ENCODE measurements at places on chromosomes 7 and 10. TPM values are rescaled to one million over a fixed set of nuclear protein-coding genes. Genes with fewer than 3 reads are reported as not detected.
A peak's percentile ranks its signal among the peaks of the same experiment; 100 is the strongest.

DNA sequence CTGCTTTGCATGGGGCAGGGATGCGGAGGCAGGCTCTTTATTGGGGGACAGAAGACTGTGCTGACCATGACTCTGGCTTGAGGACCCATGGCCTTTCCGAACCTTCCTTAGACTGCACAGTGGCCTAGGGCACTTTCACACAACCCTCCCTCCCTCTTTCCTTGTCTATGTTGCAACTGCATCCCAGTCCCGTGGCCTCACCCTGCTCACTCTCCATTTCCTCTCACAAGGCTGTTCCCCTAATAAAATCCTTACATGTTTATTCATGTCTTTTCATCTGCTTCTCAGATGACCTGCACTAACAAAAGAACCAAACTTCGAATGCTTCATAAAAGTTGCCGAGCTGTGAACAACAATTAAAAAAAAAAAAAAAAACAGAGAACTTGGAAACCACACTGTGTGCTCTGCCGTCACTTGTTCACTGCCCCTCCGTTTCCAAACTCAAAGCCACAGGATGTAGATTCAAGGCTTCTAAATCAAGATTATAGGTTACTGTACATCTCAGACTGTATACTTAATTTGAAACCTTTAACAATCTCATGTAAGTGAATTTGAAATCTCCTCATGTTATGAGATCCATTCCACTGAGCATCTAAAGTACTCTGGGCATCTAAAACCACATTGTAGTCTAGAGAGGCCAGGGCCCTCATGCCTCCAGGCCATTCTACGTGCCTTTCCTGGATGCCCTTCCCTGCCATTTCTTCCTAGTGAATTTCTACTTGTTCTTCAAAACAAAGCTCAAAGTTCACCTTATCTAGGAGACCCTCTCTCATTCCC lies 265.9 kb downstream of the SNX13 start:
- DNase-seq, result no peak

Gene SEMA3E
- total RNA-seq, result 0.45 TPM

- no peak for DNase-seq
Observed at GRCh38 chr10:59711871-59712494, 2.3 kb upstream of the SLC16A9 start.

DNA sequence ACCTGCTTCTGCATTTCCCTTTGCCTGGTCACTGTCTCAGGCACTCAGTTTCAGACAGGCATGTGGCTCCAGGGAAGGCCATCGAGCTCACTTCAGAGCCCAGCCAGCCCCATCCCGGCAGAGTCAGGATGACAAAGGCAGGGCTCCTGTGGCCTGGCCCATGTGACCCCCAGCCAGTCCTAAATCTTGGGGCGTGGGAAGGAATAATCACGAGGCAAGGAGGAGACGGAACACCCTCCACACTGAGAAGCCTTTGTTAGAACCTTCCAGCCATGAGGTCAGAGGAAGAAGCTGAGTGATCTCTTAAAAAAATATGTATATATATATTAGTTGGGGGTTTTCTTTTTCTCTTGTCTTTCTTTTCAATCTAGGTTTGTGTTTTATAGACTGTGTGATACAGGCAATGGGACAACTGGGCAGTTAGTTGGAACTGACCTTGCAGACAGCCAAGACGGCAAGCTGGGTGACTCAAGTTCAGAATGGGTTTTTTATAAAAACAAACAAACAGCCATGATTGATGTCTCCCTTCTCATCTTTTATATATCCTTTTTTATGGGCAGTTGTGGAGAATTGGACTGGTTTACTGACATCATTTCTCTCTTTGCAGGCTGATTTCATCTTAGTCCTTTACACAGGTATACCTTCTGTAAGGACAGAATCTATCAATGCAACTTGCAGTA lies 60.8 kb downstream of the CHN2 start:
- no peak for DNase-seq

DNA sequence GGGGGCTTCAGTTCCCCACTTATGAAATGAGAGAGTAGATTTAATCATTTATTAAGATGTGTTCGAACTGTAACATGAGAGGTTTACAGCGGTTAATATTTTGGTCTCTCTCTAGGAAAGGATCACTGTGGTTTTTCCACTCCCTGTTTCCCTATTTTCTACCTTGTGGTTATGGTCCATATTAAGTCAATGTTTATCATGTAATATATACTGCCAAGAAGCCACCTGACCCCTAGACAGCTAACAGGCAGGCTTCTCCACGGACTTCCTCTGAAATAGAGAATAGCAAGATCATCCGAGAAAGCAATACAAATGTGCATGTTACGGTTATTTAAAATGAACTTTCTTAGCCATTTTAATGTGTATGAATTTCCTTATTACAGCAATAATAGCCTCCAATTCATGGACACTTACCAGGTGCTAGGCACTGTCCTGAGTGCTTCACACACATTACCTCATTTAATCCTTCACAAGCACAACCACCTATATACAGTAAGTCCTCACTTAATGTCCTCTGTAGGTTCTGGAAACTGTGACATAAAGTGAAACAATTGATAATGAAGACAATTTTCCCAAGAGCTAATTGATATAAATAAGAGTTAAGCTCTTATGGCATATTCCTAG lies 835 bp upstream of the COL28A1 start:
- no peak for DNase-seq

DNA sequence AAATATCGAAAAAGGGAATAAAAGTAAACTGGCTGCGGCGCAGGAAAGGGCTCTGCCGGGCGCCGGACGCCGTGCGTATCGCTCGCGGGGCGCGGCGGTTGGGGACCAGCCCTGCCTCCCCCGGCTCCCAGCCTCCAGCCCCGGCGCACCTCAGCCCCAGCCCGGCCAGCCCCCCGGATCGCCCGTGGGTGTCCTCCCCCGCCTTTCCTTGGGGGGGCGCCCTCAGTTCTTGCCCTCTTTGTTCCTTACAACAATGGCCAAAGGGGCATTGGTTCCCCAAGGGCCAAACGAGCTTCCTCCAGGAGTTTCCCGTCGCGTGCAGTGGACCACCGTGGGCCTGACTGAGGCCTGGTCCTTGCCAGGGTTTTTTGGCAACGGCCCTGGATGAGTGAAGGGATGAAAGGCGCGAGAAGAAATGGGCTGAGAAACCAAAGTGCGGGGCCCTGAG lies 1.2 kb downstream of the MACROH2A2 start:
- DNase-seq, result peak; percentile 60

GRCh38 chr7:94584113-94584512 lies 71.8 kb downstream of the SGCE start:
- DNase-seq, result peak; percentile 74

Gene CCL26
- total RNA-seq, result not detected

Gene ANXA8
- 1.7 TPM for total RNA-seq

- no peak for DNase-seq
Observed at GRCh38 chr7:147485660-147486210, 1104.8 kb upstream of the C7orf33 start.

GRCh38 chr10:15715619-15716227 lies 4.0 kb downstream of the ITGA8 start:
- DNase-seq, result no peak

Gene LIPN
- total RNA-seq, result not detected

Gene STAG3
- total RNA-seq, result 3.1 TPM

GRCh38 chr7:52928591-52928990 lies 106.8 kb upstream of the POM121L12 start:
- DNase-seq, result no peak

Gene RPEL1
- total RNA-seq, result not detected

GRCh38 chr10:17533731-17534130 lies 79.3 kb upstream of the ST8SIA6 start:
- DNase-seq, result no peak

- DNase-seq, result no peak
Observed at GRCh38 chr7:99894738-99895137, 17.9 kb upstream of the OR2AE1 start.

GRCh38 chr10:8874268-8874667 lies 819.8 kb downstream of the GATA3 start:
- DNase-seq, result no peak

Gene TMEM196
- total RNA-seq, result not detected

Gene JAKMIP3
- 0.28 TPM for total RNA-seq

GRCh38 chr7:1127001-1127400 lies 33.0 kb downstream of the ZFAND2A start:
- no peak for DNase-seq

DNA sequence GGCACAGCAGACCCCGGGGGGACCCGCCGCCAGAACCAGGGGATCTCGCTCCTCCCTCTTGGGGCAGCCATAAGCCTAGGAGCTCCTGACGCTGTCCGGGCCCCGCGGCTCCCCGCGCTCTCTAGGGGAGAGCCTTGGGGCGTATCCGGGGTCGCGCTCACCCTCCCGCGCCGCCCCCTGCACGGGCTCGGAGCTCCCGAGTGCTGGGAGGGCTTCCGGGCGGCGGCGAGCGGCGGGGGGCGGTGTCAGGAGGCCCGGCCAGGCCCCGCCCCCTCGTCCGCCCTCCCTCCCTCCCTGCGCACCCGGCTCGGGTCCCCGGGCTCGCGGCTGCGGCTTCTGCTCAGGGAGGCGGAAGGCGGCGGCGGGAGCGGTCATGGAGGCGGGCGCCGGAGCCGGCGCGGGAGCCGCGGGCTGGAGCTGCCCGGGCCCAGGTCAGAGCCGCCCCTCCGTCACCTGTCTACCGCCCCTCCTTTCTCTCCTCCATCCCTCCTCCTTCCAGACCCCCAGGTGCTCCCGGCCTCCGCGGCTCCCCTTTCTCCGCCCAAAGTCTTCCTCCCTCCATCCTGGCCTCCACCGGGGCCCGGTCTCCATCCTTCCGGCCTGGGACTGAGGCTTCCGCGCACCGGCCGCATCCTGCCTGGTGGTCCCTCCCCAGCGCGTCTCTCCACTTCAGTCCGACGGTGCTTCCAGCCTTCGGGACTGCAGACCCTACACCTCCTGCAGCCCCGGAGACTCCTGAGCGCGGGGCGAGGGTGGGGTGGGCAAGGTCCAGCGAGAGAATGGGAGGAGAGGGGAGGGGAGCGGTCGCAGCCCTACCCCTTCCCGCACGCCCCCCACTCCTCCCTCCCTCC lies at the start of gene CCDC136:
Gene CCDC136, plus strand, starts transcription at position 848 of the 851 bp plus-strand sequence. CDS start 444 bp downstream, outside the sequence.
- peak; percentile 66 for DNase-seq

DNA sequence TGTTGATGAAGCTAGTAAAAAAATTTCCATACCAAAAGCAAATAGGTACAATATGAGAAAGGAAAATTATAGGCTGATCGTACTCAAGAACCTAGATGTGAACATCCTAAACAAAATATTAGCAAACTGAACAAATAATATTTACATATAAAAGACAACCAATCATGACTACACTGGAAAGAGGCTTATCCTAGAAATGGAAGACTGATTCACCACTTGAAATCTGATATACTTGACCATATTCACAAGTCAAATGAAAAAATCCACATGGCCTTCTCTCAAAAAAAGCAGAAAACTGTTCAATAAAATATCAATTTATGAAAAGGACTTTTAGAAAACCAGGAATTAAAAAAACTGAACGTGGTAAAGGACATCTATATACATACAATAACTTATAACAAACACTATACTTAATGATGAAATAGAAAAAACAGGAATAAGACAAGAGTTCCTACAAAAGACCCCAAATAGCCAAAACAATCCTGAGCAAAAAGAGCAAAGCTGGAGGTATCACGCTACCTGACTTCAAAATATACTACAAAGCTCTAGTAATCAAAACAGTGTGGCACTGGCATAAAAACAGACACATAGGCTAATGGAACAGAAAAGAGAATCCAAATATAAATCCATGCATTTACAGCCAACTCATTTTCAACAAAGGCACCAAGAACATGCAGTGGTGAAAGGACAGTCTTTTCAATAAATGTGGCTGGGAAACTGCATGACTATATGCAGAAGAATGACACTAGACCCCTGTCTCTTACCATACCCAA lies 29.2 kb upstream of the FAM180A start:
- DNase-seq, result no peak

Gene CPXM2
- total RNA-seq, result 0.45 TPM

GRCh38 chr10:100978121-100978900 lies 9.0 kb downstream of the MRPL43 start:
- peak; percentile 27 for DNase-seq

- DNase-seq, result no peak
Observed at GRCh38 chr10:28457110-28457509, 75.8 kb upstream of the WAC start.

- no peak for DNase-seq
Observed at GRCh38 chr7:111893190-111893589, 313.0 kb downstream of the DOCK4 start.

Gene ATRNL1
- 1.3 TPM for total RNA-seq

GRCh38 chr10:28785018-28785417 lies 107.7 kb downstream of the BAMBI start:
- no peak for DNase-seq

GRCh38 chr10:122847782-122848604 lies 2.3 kb upstream of the CUZD1 start:
- no peak for DNase-seq

DNA sequence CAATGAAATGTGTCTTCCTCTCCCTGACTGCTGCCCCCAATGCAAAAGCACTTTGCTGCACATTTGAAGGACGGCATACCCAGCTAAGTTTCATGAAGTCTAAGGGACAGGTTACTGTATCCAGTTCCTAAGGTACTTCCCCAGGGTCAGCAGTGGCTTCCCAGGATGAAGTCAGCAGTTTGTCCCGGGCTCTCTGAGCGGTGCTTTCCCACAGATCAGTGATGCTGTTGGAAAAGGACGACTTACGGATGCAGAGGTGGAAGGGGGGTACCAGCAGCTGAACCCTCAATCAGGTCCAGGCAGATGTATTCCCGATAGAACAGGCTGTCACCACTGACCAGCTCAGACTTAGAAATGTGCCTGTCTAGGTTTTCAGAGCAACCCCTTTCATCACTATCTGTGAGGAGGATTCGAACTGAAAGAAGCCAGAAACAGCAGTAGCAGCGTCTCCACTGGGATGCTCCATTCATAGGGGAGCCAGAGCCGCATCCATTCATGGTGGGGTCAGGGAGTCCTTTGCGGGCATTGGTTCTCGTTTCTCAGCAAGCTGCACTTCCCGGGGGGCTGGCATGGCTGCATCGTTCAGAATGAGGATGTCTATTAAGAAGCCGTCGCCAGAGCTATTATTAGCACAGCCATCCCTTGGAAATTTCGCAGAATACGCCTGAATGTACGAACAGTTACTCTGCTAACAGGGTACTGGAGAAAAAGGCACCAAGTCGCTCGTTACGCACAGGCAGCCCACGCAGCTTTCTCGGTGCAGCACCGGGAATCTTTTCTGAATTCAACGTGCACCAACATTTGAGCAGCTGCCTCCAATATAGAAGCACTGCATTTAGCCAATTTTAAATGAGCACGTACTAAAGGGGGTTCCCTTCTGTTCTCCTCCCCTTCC lies 303.7 kb downstream of the PRPF18 start:
- DNase-seq, result no peak

- no peak for DNase-seq
Observed at GRCh38 chr7:107138696-107139420, 29.9 kb upstream of the HBP1 start.

- no peak for DNase-seq
Observed at GRCh38 chr10:51510231-51510630, 189.2 kb downstream of the CSTF2T start.

Gene ITGB8
- 1.3 TPM for total RNA-seq

Gene SUN3
- not detected for total RNA-seq

- DNase-seq, result no peak
Observed at GRCh38 chr10:73503037-73503436, 7.2 kb upstream of the PPP3CB start.

Gene SLC26A5
- total RNA-seq, result 0.33 TPM

DNA sequence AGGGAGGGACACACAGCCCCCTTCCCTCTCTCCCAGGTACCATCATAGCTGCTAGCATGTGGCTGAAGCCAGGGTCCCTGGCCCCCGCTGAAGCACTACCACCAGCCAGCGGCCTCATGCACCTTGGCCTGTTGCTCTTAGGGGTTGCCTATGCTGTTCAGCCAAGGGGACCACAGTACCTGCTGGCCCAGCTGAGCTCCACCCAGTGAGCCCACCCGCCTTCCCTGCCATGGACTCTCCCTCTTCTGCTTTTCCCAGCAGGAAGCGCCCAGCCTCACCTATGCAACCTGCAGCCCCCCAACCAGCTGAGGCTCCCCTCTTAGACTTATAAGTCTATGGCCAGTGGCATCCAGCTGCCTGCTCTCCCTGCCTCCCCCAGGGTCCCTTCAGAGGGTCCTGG lies 8.7 kb upstream of the MTPAP start:
- no peak for DNase-seq

All from left lobe of liver (tissue), 2 donors.